ENCODE measurements at places on chromosomes 2 and 18.

- DNase-seq: no peak
These were observed 115.5 kb downstream of the MGAT5 start for GRCh38 chr2:134369220-134369902.

DNA sequence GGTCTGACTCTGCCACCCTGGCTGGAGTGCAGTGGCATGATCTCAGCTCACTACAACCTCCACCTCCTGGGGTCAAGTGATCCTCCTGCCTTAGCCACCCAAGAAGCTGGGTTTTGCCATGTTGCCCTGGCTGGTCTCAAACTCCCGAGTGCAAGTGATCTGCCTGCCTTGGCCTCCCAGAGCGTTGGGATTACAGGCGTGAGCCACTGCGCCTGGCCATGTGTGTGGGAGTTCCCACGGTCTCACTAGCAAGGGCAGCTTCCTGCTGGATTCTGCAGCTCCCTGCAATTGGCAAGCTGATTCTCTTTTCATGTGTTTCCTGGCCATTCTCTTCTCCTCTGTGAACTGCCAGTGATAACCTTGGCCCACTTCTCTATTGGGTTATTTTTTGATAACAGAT, 84.0 kb downstream of the USP40 start:
- no peak for DNase-seq

GRCh38 chr2:14324308-14324707, 308.2 kb upstream of the LRATD1 start:
- DNase-seq: no peak

GRCh38 chr2:159860581-159861310, 62.7 kb upstream of the CD302 start:
- no peak for DNase-seq

DNA sequence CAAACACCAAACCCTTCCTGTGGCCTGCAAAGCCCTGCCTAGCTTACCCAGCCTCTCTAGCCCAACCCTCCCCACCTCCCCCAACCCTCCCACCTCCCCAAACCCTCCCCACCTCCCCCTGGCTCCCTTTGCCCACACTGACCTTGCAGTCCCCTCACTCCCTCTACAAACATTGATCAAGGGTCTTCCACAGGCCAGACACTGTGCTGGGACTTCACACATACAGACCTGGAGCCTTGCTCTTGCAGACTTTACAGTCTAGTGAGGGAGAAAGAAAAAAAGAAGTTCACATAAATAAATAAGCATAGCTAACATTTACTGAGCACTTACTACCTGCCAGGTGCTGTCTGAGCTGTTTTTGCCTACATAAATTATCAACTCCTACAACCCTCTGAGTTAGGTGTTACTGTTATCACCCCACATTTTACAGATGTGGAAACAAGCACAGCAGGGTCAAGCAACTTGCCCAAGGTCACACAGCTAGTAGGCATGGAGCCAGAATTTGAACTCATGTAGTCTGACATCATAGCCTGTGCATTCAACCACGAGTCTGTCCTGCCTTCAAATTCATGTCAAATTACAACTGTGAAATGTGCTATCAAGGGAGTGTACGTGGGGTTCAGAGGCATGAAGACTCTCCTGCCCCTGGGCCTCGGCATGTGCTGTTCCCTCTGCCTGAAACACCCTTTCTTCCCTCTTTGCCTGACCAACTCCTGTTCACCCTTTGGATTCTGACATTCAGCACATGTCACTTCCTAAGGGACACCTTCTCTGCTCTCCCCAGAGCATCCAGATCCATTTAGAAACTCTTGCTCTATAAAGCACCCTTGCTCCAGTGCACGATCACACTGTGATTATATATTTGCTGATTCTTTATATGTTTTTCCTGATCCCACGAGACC, 209.9 kb downstream of the TNS1 start:
- DNase-seq: no peak

- no peak for DNase-seq
These were observed 87.3 kb upstream of the NCKAP5 start for GRCh38 chr2:133655610-133656009.

GRCh38 chr2:446303-446874, 158.5 kb upstream of the ALKAL2 start:
- DNase-seq: no peak

DNA sequence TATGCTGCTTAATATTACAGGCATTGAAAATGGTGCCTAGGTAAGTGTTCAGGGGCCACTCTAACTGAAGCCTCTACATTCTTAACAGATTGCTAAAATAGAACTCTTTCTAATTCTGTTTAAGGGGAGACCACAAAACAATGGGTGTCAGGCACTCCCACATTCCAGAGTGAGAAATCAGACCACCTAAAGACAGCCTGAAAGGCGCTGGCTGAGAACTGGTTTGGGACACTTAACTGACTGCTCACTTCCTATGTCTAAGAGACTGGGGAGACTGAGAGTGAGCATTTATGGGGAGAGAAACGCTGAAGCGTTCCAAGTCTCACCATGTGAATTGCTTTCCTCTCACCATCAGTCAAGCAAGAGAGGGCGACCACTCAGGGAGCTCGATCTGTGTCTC, 108.8 kb upstream of the ITGB6 start:
- DNase-seq: no peak

- no peak for DNase-seq
These were observed 28.9 kb upstream of the GAREM2 start for GRCh38 chr2:26144031-26144430.

DNA sequence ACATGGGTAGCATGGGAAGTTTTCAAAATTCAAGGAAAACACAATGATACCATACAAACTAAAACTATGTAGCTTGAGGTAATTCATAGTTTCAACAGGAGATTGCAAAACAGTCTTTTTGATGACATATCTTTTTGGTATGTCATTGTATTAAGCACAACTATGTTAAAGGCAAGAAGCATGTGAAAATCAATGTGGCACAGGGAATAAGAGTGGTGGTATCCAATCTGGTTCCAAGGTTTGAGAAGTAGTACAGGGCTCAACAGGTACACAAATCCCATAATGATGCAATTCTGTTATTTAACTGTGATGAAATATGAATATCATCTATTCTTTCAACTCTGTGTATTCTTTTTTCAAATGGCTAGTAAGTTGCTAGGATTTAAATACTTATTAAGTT, 16.4 kb upstream of the DLX2 start:
- DNase-seq: no peak

GRCh38 chr18:42413870-42414269, 458.8 kb downstream of the PIK3C3 start:
- no peak for DNase-seq
